IPS DF 19.7 (cell line): ENCODE measurements at places on chromosomes 11 and 22.

DNA sequence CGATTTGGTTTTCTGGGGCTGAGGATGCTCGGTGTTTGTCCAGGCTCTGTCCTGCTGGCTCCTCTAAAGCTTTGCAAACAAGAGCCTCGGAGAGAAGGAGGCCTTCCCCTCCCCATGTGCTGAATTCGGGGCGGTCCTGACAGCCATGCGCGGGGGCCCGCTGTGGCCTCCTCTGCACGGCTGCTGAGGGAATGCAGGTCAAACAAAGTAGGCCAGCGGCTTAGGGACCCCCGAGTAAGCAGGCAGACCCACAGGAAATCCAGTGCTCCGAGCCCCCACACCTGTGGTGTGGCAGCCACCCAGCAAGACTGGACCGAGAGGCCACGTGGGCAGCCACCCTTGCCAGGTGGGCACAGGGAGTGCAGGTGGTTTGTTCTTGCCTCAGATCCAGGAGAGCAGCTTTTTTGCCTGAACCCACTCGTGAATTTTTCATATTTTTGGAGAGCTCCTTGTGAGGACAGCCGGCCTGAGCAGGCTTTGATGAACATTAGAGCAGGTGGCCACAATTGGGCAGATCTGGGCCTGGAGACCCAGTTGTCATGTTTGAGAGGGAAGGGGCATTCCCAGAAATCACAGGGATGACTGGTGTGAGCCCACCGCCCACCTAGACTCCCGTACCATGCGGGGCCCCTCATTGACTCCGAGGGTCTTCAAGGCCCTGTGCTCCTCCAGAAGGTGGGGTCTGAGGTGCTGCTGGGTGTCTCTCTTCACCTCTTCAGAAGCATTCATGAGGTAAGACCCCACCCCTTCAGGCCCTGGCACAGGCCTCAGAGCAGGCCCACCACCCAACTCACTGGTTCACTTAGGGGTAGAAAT lies 43.0 kb upstream of the KCNQ1OT1 start:
- no peak for DNase-seq

DNA sequence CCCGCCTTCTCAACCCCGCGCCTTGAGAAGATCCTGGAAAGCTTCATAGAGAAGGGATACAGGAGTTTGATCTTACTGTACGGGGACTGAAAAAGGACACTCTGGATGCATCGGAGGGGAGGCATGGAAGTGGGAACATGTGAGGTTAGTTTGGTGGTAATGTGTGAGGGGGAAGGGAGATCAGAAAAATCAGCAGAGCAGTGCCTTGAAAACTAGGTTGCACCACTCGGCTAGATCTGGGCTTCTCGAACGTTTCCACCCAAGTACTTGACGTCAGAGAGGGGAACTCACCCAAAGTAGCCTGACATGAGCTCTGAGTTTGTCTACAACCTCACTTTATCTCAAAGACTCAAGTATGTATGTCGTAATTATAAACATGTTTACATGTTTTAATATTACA lies 14.5 kb downstream of the USP35 start:
- no peak for DNase-seq

- no peak for DNase-seq
Measured at GRCh38 chr11:12534549-12534948, 139.7 kb upstream of the TEAD1 start.

DNA sequence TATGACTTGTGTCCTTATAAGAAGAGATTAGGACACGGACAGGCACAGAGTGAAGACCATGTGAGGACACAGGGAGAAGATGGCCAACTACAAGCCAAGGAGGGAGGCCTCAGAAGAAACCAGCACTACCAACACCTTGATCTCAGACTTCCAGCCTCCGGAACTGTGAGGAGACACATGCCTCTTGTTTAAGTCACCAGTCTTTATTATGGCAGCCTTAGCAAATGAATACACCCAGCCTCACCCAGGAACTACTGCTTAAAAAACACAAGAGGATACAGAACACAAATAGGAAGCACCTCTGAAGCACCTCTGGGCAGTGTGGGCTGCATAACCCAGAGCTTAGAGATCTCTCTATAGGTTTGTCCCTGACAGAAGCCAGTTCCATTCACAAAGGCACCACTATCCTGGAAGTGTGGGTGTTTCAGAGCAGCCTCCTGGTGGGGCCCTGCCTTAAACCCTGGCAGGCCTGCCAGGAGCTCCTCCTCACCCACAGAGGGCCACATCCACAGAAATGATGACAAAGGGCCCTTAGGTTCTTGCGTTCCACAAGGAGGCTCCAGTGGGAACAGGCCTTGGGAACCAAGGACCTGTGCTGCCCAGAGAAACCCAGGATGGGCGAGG lies 58.8 kb downstream of the CHRDL2 start:
- no peak for DNase-seq

GRCh38 chr22:35641494-35642120 lies 6.6 kb upstream of the APOL6 start:
- no peak for DNase-seq

DNA sequence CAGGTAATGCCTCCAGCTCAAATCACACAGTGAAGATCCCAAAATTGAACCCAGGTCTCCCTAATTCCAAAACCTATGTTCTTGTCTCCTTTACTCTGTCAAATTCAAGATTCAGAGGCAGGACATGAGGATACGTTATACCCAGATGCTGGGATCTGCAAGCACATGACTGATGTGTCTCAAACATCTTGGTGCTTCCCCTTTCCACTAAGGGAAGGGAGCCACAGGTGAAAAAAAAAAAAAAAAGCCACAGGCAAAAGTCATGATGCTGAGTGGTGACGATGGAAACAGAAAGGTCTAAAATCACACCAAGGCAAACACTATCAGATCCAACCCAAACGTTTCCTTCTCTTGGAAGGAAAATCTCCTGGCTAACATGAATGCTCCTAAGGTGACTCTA lies 24.0 kb downstream of the ABTB2 start:
- DNase-seq = no peak

DNA sequence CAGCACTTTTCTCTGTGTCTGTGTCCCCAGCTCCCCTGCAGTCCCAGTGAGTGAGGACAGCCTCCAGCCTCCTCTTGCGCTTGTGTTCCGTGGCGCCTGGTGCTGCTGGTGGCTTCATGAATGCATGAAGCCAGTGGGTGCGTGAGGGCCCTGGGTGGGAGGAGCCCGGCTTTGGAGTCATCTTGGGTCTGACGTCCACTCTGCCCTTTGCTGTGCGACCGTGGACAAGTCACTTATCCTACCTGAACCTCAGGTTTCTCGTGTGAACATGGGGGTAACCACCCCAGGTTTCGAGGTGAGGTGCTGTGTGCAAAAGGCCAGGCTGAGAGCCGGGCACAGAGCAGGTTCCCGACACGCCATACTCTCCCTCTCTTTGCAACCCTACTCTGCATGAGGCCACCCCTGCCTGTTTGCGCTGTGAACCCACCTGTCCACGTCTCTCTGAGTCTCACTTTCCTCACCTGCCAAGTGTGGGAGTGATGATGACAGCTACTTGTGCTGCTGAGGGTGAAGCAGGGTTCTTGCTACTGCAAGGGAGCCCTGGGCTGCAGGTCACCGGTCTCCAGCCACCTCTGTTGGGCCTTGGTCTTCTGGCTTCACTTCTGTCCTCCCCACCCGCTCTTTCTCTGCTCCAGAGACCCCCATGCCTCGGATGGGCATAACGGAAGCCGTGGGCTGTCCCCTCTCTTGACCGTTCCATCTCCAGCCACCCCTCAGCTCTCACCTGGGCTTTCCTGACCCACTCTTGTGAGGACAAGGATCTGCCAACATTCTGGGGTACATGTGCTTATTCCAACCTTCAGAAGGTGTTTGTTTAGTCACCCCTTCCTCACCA lies 537.6 kb downstream of the TBC1D22A start:
- DNase-seq = no peak

DNA sequence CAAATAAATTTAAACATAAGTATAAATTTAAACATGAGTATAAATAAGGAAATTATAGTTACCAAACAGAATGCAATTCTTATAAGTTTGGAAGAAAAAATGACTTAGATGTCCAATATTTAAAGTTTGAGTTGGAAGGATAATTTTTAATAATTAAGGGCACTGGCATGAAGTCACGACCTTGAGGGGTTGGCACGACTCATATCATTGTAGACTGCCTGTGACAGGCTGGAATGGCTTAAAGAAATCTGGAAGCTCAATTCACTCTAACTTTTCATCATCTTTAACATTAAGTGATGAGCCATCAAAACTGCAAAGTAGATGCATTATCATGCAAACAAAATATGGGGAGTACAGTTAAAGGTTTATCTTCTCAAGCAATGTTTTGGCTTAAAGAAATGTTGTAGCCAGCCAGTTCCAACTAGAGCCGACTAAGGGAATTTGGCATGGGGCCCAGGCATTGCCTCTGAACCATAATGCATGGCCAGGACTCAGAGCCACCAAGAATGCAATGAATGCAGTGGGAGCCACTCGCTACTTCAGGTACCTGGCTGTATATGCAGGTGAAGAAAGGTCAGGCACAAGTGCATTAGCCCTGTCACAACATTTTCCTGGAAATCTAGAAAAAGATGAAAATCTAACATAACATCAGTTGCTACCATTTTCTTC lies 33.4 kb downstream of the PGR start:
- no peak for DNase-seq

DNA sequence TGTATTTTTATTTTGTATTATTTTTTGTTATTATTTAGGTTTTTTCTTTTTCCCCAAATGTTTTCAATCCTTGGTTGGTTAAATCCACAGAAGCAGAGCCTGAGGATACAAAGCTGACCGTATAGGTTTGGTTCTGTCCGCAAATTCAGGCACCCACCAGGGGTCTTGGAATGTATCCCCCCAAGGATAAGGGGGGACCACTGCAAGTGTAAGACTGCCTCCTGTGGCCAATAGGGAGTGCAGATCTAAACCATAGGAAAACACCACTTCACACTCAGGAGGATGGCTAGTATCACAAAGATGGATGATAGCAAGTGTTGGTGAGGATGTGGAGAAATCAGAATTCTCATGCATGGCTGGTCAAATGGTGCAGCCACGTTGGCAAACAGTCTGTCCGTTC lies 20.0 kb downstream of the CPT1A start:
- DNase-seq = no peak
